ENCODE measurements at places on chromosomes 6 and 20.

DNA sequence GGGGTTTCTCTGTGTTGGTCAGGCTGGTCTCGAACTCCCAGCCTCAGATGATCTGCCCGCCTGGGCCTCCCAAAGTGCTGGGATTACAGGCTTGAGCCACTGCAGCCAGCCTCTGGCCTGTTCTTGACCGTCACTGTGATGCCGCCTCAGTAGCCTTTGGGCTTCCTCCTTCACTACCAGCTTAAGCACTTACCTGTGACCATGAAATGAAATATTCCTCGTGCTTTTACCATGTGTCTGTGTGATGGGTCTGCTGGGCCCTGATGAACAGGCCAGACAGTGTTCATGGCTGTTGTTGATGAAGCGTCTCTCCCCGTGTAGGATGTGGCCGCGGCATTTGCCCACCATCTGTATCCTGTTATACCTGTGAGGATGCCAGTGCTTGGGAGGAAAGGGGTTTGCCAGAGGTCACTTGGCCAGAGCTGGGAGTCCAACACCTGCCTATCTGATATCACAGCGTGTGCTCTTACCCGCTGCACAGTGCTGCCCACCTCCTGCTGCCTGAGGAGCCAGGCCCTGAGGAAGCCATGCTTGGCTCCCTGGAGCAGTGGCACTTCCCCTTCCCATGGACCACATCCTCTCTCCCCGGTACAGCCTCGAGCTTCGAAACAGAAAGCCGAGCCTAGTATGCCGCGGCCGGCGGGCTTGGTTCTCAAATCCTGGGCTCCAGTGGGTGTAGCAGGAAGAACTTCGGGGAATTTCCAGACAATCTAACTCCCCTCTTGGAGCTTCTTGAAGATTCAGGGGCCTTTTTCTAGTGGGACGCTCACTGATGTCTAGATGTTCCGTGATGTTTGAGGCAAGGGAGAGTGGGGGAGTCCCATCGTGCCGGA lies 167.9 kb downstream of the ZDHHC14 start:
- no peak for DNase-seq

- no peak for DNase-seq
These were observed 863.9 kb upstream of the MANEA start for GRCh38 chr6:94713446-94713845.

DNA sequence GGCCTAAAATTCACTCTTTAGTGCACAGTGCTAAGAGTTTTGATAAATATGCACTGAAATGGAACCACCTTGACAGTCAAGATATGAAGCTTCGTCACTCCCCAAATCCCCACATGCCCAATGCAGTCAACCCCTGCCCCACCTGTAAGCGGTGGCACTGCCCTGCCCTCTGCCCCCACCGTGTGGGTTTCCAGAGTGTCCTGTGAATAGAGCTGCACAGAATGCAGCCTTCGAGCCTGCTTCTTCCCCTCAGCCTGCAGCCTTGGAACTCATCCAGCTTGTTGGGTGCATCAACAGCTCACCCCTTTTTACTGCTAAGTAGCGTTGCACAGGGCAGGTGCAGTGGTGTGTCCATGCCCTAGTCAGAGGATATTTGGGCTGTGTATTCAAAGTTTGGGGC lies 216.3 kb downstream of the SYNDIG1 start:
- no peak for DNase-seq

- no peak for DNase-seq
These were observed 62.4 kb upstream of the GMDS start for GRCh38 chr6:2307799-2308198.

DNA sequence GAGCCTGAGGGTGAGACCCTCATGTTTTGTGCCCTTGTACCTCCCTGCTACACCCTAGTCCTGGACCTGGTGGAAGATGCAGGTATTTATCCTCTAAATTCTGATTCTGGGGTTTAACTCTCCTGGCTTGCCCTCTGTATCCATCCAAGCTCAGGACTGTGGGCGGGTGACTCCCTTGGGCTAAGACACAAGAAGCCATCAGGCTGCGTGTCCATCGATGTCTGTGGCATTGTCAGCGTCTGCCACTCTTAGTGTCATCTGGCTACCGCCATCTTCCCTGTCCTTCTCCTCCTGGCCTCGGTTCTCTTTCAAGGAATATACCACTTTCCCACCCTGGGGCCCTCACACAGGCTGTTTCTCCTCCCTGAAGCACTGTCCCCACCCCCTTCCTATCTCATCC lies 28.9 kb upstream of the BLCAP start:
- no peak for DNase-seq

- DNase-seq: no peak
These were observed 505 bp upstream of the WRNIP1 start for GRCh38 chr6:2764610-2765165.

DNA sequence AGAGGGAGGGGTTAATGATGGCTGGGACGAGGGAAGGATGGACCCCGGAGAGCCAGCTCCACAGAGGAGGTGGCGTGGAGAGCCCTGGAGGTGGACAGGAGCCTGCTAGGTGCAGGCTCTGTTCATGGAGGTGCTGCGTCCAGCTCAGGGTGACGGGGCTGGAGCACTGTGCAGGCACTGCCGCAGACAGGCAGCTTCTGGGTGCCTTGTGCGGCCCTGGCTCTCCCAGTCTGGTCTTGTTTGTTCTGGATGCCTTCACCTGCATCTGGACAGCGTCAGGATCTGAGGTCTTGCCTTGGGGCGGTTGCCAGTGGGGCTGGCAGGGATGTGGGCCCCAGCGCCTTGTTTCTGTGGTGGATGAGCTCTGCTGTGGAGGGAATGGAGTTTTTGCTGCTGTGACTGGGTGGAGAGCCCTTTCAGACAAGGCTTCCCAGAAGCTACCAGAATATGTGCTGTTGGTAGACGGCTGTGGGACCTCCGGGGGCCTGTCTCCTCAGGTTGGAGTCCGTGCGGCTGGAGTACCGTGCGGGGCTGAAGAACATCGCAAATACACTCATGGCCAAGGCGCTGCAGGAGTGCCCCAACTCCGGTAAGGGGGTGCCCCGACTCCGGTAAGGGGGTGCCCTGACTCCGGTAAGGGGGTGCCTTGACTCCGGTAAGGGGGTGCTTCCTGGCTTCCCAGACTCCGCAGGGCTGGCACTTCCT lies 7.8 kb upstream of the C20orf204 start:
- no peak for DNase-seq

DNA sequence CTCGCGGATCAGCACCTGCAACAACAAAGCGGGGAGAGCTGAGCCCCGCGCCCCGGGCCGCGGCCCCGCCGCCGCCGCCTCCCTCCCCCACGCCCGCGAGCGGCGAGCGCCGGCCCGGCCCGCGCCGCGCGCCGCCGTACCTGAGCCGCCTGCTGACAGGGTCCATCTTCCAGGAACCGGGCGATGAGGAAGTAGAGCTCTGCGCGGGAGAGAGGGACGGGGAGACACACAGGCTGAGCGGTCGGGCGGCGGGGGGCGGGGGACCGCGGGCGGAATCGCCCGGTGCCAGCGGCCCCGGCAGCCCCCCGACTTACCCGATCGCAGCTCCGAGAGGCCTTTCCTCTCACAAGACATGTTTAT lies 359 bp downstream of the PHIP start:
- DNase-seq: no peak

GRCh38 chr6:56293781-56294180 lies 46.4 kb upstream of the COL21A1 start:
- DNase-seq: no peak

DNA sequence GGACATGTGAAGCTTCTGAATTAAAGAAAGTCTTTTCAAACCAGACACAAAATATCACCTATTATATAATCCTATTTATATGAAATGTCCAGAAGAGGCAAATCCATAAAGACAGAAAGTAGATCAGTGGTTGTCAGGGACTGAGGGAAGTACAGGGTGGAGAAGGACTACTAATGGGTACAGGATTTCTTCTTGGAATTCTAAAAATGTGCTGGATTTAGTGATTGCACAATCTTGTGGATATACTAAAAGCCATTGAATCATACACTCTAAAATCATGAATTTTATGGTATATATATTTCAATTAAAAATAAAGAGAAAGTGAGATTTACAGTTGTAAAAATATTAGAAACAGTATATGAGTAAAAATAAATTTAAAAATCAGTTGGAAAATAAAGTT lies 18.7 kb upstream of the MC3R start:
- DNase-seq: no peak

DNA sequence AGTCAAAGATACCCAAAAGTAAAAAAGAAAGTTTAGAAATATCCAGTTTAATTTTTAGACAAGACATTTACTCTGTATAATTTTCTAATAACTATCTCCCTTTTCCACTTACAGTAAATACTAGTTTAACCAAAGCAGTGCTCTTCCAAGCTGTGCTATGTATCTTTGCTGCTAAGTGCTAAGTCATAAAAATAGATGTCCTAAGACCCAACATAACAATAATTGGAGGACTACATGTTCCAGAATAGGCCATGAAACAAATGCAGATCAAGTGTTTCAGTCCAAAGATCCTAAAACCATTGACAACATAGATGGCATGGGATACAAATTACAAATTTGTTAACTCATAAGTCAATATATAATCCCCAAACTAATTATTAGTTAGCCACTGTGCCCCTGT lies 111.1 kb downstream of the FAM83B start:
- DNase-seq: no peak

- no peak for DNase-seq
These were observed 13.8 kb downstream of the NQO2 start for GRCh38 chr6:3013486-3013885.

DNA sequence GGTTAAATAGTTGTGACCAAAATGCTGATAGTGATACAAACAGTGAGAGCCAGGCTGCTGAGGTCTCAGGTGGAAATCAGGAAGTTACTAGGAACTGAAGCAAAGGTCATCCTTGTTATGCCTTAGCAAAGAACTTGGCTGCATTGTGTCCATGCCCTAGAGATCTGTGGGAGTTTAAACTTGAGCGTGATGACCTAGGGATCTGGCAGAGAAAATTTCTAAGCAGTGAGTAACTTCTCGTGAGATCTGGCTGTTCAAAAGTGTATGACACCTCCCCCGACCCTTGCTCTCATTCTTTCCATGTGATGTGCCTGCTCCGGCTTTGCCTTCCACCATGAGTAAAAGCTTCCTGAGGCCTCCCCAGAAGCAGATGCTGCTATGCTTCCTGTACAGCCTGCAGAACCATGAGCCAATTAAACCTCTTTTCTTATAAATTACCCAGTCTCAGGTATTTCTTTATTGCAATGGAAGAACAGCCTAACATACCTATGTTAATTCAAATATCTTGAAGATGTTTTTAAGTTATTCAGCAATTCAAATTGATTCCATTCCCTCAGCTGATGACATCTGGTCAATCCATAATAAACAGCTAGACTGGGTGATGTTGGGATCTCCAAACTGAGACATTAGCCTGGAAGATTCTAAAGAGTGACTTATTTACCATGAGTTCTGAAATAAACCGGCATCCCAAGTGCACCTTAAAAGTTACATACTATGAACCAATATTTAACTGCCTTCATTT lies 33.8 kb downstream of the KIF16B start:
- no peak for DNase-seq

DNA sequence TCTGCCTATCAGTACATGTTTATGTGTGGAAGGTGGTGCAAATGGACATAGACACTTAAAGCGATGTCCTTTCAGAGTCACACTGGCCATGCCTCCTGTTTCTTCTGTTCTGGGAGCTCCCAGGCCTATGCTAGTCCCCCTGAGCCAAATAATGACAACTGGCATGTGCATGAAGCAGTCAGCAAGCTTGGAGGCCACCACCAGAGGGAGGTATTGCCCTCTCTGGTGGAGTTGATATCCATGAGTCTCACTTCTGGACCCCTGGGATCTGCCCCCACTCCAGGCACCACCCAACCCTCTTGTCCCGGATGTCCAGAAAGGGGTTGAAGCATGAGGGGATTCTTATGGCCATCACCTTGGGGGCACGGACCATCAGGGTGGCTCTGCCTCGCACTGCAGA lies 172.2 kb downstream of the AIG1 start:
- DNase-seq: peak; percentile 59

DNA sequence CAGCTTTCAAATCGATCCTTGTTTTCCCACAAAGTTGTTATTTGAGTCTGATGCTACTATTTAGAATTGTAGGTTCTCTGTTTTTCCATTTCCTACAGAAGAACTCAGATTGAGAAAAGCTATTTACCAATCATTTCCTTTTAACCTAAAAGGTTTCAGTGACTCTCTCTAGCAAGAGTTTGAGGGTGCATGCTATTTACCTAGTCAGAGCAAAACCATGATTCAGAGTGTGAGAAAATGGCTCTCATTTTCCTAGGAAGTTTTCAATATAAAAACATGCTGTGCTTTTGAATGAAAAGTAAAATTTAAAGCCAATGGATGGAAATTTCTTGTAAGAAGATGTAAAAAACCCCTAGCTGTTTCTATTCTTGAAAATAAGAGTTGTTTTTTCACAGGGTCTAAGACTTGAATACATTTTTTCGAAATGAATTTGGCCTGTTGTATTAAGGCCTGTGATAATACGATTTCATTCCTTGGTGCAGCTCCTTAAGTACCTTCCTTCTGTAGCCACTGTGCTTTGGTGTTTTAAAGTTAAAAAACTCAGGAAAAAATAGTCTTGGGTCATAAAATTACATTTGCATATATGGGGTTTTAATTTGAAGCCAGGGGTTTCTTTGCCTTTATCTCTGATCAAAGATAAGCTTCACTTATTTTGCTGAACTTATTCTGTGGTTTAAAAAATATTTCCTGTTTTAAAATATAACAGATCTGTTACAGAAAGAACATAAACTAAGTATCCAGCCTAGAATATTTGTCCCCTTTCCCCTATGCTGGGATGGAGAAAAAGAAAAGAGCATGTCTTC lies 18.0 kb upstream of the RSPH3 start:
- no peak for DNase-seq

GRCh38 chr6:124812067-124812466 lies 150.2 kb upstream of the RNF217 start:
- no peak for DNase-seq

GRCh38 chr6:1016329-1017302 lies 295.3 kb upstream of the FOXQ1 start:
- no peak for DNase-seq

GRCh38 chr6:69957985-69958559 lies 91.7 kb downstream of the COL19A1 start:
- DNase-seq: no peak

GRCh38 chr6:138087593-138088325 lies 19.5 kb downstream of the PERP start:
- DNase-seq: no peak

- DNase-seq: no peak
These were observed 324.4 kb downstream of the CENPW start for GRCh38 chr6:126664271-126664670.

GRCh38 chr6:42637681-42638080 lies 73.9 kb downstream of the UBR2 start:
- no peak for DNase-seq

DNA sequence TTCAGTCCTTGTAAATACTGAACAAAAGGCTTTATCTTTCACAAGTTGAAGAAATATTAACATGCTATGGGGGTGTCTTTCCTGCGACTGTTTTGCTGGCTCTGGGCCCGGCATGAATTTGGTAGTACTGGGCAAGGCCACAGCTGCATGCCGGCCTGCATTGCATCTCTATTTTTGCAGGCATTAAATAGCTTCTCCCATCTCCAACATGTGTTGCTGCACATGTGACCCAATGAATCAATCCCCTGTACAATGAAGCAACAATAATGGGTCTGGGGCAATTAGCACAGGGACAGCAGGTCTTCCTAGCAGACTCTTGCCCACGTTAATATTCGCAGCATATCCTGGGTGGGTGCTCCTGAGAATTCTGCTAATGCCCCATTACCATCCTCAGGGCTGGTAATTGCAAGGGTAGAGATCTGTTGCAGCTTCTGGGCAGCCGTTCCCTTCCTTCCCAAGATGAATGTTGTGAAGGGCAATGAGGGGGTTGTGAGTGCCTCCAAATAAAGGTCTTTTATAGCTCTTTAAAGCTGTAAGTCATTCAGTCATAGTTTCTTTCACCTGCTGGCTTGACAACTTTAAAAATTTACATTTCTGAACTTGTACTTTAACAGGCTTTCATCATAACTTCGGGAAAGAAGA lies 24.3 kb upstream of the CDYL start:
- no peak for DNase-seq
